Kidney (tissue), 22 donors: ENCODE measurements at places on chromosomes 4 and X. TPM values are rescaled to one million over a fixed set of nuclear protein-coding genes. Genes with fewer than 3 reads are reported as not detected.
A peak's percentile ranks its signal among the peaks of the same experiment; 100 is the strongest.

GRCh38 chrX:112760697-112761096, 79.9 kb downstream of the AMOT start:
- DNase-seq, result no peak

- no peak for DNase-seq
These were observed 577.9 kb upstream of the ZFP42 start for GRCh38 chr4:187417721-187418120.

GRCh38 chr4:47641755-47642154, 156.7 kb downstream of the ATP10D start:
- no peak for DNase-seq

GRCh38 chr4:10703156-10703555, 18.6 kb upstream of the CLNK start:
- DNase-seq, result no peak

RIBC1 gene
- 6.4 TPM for polyA plus RNA-seq

DNA sequence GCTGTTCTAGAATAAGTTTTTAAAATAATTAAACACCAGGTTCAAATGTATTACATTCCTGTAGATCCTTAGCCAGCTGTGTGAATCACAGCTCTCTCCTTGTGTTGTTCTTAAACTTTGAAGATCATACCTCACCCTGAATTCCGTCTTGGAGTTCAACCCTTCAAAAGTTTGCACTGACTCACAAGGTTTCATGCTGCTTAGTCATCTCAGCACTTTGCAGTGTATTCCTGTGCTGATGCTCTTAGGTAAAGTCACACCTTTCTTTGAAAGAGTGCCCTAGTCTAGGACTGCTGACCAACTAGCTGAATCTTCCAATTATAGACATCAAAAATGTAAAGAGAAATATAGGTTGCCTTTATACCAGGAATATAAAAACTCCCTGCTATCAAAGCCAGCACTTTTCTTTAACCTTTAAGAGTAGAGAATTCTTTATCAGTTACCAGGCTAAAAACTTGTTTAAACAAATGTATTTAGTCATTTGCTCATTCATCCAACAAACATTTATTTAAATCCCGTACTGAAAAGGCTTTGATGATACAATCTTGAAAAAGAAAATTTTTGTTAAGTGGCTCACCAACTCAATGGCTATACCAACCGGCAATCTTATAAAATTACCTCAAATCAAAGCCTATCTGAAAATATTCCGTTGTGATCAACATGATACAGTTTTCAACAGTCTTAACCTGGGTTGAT, 169.7 kb downstream of the RAP1GDS1 start:
- DNase-seq, result no peak

CCDC110 gene
- polyA plus RNA-seq, result 2.2 TPM

GRCh38 chr4:1991087-1991486, 17.7 kb downstream of the NELFA start:
- no peak for DNase-seq

UGT8 gene
- polyA plus RNA-seq, result 20.0 TPM

GRCh38 chr4:153537493-153537960, 71.4 kb downstream of the TMEM131L start:
- no peak for DNase-seq

CXorf65 gene
- not detected for polyA plus RNA-seq

SHROOM3 gene
- polyA plus RNA-seq, result 5.5 TPM

DNA sequence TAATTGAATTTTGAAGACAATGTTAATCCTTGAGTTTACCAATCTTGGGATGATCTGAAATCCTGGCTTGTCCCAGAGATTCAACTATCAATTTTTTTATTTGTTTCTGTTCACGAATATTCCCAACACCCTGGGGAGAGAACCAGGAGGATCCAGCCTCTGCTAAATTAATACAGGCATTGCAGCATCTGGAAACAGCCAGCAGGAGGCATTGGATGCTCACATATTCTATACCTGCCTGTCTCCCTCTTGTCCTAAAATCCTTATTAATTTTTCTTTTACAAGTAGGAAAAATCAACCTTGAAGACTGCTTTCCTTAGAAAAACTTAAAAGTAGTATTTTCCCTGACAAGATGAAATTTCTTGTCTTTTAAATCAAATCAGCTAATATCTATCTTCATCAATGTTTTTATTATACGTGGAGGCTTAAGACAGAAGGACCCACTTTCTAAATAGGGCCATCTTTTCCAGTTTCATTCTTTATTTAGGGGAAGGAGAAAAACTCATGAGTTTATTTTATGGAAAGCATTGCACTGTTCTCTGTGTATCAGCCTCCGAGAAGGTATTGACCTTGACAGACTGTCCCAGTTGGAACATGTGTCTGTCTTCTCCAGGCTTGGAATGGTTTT, 102.4 kb downstream of the CLNK start:
- DNase-seq, result no peak

TCP11X2 gene
- polyA plus RNA-seq, result not detected

GRCh38 chrX:130170752-130171445, 863 bp upstream of the RAB33A start:
- DNase-seq, result peak; percentile 55

DNA sequence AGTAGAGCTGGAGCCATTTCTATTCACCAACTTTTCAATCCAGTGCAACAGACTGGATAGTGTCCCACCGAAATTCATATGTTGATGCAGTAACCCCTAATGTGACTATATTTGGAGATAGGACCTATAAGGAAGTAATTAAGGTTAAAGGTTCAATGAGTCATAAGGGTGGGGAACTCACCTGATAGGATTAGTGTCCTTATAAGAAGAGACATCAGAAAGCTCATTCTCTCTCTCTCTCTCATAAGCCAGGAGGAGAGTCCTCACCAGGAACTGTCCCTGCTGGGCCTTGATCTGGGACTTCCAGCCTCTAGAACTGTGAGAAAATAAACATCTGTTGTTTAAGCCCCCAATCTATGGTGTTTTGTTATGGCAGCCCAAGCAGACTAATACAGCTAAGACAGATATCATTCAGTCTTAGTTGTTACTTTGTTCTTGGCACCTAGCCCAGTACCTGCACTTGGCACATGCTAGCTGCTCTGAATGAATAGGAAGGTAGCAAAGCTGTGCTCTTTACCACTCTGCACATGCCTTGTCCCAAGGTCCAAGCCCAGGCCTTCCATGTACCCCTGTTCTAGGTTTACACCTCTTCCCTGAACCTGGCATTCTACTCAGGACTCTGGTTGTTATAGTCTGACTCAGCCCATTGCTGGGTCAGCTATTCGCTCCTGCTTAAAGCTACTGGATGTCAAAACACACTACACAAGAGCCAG, 19.2 kb upstream of the BRS3 start:
- no peak for DNase-seq

CFAP47 gene
- not detected for polyA plus RNA-seq

DNA sequence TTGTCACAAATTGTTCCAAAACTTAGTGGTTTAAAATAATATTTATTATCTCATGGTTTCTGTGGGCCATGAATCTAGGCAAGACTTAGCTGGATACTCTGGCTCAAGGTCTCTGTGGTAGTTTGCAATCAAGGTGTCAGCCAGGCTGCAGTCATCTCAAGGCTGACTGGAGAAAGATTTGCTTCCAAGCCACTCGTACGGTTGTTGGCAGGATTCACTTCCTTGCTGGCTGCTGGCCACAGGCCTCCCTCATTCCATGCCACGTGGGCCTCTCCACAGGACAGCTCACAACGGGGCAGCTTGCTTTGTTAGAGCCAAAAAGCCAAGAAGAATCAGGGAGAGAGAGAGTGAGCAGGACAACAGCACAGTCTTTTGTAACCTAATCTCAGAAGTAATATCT, 101.4 kb downstream of the WWC2 start:
- DNase-seq, result no peak

TMPRSS11B gene
- polyA plus RNA-seq, result not detected

CSAG1 gene
- polyA plus RNA-seq, result not detected

GPR34 gene
- 2.2 TPM for polyA plus RNA-seq

GRCh38 chrX:110964786-110965185, 131.2 kb upstream of the PAK3 start:
- DNase-seq, result no peak

- no peak for DNase-seq
These were observed 32.2 kb downstream of the COPS4 start for GRCh38 chr4:83067058-83067639.

MTHFD2L gene
- polyA plus RNA-seq, result 12.3 TPM

DNA sequence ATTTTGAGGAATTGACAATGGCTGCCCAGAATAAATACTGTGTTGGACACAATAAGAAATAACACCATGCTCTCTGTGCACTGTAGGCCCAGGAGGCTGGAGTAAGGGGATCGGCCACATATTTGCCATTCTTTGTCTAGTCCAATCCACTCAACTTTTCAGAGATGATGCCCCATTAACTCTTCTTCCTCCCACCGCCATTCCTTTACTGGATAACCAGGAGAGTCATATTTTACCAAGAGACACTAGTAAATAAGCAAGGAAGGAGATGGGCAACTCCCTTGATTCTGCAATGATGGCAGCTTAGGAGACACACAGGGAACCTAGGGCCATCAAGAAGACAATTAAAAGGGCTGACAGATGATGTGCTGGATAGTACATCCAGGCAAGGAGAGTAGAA, 87.9 kb upstream of the GPC3 start:
- DNase-seq, result no peak

GPR173 gene
- 1.7 TPM for polyA plus RNA-seq

DNA sequence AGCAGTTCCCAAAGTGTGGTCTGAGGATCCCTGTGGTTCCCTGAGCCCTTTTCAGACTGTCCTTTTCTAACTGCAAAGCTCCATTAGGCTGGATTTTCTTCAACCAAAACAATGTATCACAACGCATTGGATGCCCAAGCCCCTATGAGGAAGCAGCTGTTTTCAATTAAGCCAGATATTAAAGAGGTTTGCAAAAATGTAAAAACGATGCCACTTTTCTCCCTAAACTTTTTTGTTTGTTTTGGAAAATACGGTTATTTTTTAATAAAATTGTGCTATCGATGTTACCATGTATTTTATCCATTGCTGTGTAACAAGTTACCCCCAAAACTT, 170.4 kb upstream of the BCOR start:
- DNase-seq, result no peak
